ENCODE measurements at places on chromosomes 4 and X. TPM values are rescaled to one million over a fixed set of nuclear protein-coding genes. Genes with fewer than 3 reads are reported as not detected.

ADH1A gene
- total RNA-seq = not detected

LDOC1 gene
- total RNA-seq = 4.1 TPM

CT45A2 gene
- total RNA-seq = not detected

UGT2B17 gene
- total RNA-seq = not detected

MAOB gene
- 0.37 TPM for total RNA-seq

NKX3-2 gene
- total RNA-seq = 0.55 TPM

BEND2 gene
- not detected for total RNA-seq
